Stimulated activated naive CD4-positive, alpha-beta T cell treated with Interleukin-2 at 50 U/mL for 16 hours (primary cell): ENCODE measurements at places on chromosomes 11 and 22.

DNA sequence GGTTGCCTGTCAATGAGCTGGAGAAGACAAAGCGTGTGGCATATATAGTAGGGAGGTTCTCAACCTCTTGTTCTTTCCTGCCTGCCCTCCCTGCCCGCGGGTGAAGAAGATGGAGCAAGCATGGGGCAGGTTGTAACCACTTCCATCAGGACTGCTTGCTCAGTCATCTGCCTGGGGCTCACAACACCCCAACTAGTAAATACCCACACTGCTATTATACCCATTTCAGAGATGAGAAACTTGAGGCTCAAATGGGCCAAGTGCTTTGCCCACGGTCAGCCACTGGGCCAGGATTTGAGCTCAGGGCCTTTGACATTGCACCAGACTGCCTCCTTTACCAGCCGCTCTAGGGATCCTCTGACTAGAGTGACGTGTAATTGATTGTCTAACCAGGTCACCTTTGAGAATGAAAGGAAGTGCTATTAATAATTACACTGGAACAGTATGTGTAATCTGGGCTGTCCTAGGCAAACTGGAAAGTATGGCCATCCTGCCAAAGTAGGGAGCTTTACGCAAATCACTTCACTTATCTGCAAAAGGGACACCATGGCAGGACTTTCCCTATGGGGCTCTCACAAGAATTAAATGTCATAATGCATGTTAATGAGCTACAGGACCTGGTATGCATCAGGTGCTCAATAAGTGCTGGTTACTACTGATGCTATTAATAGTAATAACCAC is 2.8 kb upstream of the CDC42EP1 start:
- DNase-seq = no peak

DNA sequence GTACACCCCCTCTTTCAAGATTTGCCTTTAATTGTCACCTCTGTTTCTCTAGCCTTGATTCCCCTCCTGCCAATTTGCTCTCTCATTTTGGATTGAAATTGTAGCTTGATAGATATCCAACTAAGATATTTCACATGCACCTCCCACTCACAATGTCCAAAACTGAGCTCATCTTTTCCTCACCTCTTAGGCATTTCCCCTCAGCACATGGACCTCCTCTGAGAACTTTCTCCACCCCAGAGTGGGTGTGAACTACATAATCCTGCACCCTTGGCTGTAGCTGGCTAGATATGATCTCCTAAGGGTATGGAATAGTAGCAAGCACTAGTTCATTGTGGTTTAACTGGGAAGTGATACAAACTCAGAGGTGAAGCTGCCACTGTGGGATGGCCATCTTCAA is 91.5 kb upstream of the SESN3 start:
- DNase-seq = no peak

- no peak for DNase-seq
Measured at GRCh38 chr11:126573325-126573978, 218.0 kb downstream of the ST3GAL4 start.

GRCh38 chr22:18994701-18995326 is 58.7 kb upstream of the PRODH start:
- no peak for DNase-seq

DNA sequence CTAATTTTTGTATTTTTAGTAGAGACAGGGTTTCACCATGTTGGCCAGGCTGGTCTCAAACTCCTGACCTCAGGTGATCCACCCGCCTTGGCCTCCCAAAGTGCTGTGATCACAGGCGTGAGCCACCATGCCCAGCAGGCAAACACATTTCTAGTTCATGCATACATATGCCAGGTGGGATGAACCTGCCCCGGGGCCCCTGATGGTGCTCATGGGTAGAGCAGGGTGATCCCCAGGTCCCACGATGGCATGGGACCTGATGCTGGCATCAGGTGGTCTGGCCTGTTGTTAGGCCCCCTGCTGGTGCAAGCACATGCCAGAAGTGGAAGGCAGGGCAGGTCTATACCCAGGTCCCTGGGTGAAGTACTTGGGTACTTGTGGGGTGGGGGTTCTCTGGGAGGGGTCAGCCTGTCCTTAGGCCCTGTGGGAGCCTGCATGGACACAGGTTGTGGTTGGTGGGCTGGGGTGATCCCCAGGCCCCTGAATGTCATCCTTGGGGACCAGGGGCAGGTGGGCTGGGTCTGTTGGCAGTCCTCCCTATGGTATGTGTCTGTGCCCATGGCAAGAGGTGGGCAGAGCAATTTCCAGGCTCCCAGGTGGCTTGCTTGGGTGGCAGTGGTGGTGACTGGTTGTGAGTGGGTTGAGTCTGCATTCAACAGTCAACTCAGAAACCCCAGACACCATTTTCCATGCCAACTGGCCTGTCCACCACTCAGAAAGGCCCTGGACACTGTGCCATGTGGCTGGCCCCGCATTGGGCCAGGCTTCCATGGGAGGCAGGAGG is 9.6 kb upstream of the RGL4 start:
- DNase-seq = no peak

- no peak for DNase-seq
Measured at GRCh38 chr11:10828402-10828801, 19.7 kb upstream of the EIF4G2 start.

DNA sequence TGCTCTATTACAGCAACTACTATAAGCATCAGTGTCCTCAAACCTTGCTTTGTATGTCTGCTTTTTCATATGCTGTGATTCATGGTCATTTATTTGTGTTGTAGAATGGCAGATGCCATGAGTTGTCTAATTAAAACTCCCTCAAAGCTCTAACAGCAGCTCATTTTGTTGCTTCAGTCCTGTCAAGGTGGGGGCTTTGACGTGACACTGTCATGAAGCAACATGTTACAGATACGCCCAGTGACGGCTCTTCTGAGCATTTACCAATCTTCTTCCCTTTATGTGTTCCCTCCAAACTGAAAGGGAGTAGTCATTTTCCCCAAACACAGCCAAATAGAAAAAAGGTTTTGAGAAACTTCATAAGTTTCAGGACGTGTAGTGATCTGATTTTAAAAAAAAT is 106.7 kb downstream of the DBX1 start:
- no peak for DNase-seq

DNA sequence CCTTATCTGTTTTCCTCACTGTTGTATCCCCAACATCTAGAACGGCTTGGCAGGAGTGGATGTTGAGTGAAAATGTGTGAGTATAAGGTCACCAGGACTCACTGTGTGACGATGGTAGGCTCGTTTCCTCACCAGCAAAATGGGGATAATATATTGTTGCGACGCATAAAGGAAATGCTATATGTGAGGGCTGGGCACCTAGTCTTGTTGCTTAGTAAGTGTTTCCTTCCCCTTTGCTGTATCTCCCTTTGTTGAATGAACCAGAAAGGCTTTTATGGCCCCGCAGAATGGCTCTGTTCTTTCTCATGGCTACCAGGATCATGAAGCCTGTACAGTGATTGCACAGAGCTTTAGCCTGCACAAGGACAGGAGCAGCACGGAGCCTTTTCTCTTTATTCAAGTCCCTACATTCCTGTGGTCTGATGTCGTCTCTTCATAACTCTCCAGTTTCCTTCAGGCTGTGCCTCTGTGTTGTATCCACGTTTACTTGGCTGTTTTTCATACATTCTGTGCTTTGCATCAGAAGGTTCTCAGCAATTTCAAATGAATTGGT is 5.4 kb downstream of the TNRC6B start:
- no peak for DNase-seq

DNA sequence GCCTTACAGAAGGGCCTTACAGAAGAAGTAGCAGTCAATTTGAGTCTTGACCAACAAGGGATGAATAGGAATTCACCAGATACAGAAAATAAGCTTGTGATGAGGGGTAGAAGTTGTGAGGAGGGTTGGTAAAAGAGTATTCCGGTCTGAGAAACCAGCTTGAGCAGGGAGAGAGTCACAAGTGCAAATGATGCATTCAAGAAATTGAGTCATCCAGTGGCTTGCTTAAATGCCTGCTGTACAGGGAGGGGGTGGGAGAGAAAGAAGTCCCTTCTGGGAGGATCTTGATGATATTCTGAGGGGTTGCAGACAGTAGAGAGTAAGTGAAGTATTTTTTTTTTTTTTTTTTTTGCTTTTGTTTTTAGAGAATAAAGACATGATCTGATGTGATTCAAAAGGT is 9.2 kb downstream of the CCKBR start:
- DNase-seq = no peak

- DNase-seq = no peak
Measured at GRCh38 chr22:38924347-38924952, 33.0 kb upstream of the APOBEC3A start.

GRCh38 chr22:38843201-38843656 is 599 bp downstream of the NPTXR start:
- DNase-seq = peak; percentile 43

DNA sequence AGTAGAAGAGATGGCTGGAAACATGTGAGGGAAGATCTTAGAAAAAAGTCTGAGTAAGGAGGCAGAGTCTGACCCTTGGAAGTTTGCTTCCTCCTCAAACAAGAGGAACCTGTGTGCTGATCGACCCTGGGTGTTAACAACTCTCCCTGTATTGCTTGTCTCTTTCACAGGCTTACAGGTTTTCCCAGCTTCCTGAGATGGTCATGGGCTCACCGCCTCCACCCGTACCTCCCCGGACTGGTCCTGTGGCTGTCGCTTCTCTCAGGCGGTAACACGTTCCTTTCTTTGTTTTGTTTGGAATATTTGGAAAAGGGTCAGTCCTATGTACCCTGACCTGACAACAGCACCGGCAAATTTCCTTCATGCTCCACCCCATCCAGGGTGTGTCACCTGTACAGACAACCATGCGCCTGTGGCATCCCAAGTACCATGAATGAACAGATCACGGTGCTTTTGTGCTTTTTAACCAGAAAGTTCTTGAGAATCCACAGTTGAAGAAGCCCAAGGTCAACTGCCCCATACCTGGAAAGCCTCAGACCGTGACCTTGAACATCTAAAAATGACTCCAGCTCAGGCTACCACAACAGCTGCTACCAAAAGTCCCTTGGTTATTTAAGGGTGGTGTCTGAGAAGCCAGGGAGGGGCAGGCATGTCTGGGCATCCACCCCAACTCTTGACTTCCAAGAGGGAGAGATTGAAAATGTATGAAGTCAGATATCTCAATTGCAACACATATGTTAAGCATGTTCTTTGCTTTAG is 44.6 kb downstream of the C11orf91 start:
- no peak for DNase-seq

DNA sequence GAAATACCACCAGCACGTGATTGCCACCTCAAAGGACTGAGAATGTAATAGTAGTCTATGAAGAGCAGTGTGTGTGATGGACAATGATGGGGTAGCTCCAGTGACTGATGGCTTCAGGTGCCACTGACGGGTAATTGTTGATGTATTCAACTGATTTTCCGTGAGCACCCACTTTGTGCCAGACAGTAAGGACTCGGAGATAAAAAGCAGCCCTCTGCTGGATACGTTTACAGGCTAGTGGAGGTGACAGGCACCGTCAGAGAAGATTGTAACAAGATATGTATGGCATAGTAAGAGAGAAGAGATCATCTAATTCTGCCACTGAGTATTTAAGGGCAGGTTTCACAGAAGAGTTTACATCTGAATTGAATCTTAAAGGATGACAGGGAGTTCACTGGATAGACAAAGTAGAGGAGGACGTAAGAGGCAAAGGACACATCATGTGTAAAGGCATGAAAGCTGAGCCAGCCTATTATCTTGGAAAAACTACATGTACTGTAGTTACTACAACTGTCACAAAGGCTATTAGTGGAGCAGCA is 1.1 kb upstream of the ENTHD1 start:
- no peak for DNase-seq

GRCh38 chr11:5489576-5490357 is 1.3 kb downstream of the OR52D1 start:
- no peak for DNase-seq

GRCh38 chr11:119051440-119052162 is 5.4 kb downstream of the HYOU1 start:
- peak; percentile 28 for DNase-seq

- no peak for DNase-seq
Measured at GRCh38 chr11:87190071-87190470, 152.3 kb downstream of the TMEM135 start.

DNA sequence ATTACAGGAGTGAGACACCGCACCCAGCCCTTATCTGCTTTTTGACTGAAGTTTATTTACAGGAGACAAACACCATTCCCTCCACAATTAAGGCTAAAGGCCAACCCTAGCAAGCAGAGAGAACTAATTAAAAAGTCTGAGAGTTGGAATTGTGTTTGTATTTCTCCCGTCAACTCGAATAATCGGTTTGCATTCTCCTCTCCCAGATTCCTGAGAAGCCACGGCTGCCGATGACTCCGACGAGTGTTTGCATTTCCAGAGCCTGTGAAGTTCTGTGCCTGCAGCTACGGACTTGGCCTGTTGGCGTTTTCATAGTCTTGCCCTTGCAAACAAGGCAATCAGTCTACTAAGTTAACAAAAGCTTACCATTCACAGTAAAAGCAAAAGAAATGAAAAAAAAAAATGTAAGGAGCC is 73.2 kb upstream of the NUP50 start:
- no peak for DNase-seq

DNA sequence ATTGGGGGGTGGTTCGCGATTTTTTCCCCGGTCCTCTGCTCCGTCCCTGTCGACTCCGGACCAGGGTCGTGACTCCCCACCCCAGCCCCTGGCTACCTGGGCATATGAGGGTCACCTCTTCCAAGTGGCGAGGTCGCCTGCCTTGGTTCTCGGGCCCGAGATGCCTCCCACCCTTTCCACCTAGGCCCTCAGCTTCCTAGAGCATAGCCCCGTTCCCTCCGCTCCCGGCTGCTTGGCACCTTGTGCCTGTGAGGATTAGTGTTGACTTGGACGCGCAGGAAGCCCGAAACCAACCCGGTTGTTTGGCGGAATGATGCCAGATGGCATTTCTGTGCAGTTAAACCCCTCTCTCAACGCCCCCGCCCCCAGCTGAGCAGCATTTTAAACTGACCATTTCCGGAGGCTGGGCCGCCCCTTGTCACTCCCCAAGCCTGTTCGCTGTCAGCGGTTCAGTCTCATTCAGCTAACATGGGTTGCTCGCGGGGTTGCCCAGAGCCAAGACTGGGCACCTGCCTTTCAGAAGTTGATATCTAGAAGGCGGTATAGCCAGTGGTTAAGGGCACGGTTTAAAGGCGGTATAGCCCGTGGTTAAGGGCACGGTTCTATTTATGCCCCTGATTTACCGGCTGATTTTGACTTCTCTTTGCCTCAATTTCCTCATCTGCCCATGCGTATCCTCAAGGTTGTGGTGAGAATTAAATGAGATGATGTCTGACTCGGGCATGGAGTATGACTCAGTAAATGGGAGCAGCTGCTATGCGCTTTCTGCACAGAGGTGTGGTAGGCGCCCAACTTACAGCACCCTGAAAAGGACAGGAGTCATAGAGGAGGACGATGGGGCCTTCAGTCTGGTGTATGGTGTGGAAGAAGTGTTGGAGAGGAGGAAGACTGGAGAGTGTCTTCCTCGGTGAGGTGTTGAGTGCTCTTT is 639 bp downstream of the INCENP start:
- DNase-seq = no peak

GRCh38 chr11:22769081-22769480 is 60.5 kb downstream of the SVIP start:
- no peak for DNase-seq
